Stimulated activated CD4-positive, alpha-beta T cell treated with anti-CD3 and anti-CD28 coated beads, Interleukin-1b, Interleukin-23, amount 100 ng/mL, for 48 hours (primary cell): ENCODE measurements at places on chromosomes 4 and X.
A peak's percentile ranks its signal among the peaks of the same experiment; 100 is the strongest.

DNA sequence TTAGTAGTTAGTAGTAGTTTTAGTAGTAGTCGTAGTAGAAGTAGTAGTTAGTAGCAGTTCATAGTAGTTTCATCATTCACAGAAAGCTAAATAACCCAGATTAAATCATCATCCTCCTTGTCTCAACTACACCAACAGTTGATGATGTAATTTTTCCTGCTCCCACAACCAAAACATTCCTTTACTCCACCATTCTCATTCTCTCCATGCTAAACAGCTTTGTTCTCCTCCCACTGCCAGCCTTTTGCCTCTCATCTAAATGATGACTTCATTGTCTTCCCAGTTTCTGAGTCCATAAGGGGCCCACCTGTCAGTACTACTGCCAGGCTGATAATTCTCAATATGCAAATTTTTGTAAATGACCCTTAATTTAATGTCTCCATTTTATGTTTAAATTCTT, 68.9 kb downstream of the ARHGAP24 start:
- no peak for DNase-seq

DNA sequence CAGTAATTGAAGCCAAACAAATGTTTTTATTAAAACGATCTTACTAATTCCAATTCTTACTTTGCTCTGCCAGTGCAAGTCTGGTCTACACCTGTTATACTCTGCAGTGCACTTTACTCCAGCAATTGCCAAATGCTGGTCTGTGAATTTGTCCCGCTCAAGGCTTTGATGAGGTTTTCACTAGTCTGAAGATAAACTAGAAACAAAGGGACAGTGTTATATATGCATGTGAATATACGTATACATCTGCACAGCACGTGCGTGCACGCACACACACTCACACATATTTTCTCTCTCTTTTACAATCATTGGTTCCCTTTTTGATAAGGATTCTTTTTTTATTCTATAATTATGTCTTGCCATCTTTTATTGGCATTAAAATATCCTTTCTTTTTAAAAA, 88.5 kb upstream of the LCORL start:
- DNase-seq = no peak

- no peak for DNase-seq
Observed at GRCh38 chrX:128848374-128848773, 674.9 kb downstream of the SMARCA1 start.

- no peak for DNase-seq
Observed at GRCh38 chr4:45241976-45242375, 515.6 kb upstream of the GNPDA2 start.

- DNase-seq = no peak
Observed at GRCh38 chr4:187059021-187059420, 335.4 kb upstream of the FAT1 start.

DNA sequence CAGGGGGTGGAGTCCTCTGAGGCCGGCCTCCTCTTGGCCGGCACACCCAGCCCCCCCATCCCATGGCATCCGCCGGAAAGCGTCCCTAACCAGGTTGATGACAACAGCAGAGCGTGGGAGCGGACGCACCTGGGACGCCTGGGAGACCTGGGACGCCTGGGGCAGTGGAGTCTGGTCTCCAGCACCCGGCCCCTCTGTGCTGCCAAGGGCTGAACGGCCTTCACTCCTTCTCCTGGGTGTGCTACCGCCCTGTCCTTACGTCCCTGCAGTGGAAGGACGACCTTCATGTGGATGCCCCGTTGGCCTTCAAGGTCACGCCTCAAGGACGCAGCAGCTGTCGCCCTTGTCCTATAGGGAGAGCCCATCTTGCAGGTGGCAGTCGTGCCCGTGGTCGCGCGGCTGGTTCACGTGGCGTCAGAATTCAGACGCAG, 26.9 kb downstream of the NKX1-1 start:
- DNase-seq = no peak

- DNase-seq = no peak
Observed at GRCh38 chrX:118117741-118118140, 1.1 kb upstream of the KLHL13 start.

GRCh38 chr4:142092941-142093340, 456.6 kb downstream of the IL15 start:
- DNase-seq = no peak

DNA sequence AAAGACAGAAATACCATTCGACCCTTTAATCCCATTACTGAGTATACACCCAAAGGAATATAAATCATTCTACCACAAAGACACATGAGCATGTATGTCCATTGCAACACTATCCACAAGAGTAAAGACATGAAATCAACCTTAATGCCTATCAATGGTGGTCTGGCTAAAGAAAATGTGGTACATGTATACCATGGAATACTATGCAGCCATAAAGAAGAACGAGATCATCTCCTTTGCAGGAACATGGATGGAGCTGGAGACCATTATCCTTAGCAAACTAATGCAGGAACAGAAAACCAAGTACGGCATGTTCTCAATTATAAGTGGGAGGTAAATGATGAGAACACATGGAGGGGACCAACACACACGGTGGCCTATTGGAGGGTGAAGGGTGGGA, 7.9 kb downstream of the SCLT1 start:
- no peak for DNase-seq

DNA sequence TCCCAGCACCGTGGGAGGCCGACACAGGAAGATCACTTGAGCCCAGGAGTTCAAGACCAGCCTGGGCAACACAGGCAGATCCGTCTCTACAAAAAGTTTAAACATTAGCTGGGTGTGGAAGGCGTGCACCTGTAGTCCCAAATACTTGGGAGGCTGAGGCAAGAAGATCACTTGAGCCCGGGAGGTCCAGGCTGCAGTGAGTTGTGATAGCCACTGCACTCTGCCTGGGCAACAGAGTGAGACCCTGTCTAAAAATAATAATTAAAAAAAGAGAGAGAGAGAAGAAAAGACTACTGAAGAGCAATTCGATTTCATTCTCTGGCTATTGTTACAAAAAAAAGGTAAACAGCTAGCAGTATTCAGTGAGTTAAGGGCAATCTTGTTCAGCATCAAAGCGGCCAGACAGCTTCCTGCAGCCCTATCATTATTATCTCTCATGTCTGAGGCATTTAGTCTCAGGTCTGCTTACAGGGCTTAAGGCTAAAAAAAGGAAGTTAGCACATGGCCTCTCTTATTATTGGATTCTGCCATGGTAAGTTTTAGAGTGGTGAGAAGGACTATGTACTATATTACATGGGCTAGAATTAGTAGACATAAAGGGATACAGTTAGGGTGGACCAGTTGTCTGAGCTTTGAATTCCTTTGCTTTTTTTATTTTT, 37.9 kb downstream of the ARHGEF6 start:
- DNase-seq = no peak

GRCh38 chrX:130801901-130802300, 101.1 kb downstream of the ENOX2 start:
- no peak for DNase-seq

DNA sequence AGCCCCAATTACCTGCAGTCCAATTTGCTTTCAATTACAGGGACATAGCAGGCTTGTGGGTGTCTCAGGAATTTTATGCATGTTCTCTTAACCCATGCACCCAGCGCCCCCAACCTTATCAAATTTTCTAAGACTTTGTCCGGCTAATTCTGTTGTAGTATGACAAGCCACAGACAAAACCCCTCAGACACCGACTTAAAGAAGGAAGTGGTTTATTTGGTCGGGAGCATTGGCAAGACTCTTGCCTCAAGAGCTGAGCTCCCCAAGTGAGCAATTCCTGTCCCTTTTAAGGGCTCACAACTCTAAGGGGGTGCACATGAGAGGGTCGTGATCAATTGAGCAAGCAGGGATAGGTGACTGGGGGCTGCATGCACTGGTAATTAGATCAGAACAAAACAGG, 28.7 kb upstream of the IL9R start:
- DNase-seq = no peak

DNA sequence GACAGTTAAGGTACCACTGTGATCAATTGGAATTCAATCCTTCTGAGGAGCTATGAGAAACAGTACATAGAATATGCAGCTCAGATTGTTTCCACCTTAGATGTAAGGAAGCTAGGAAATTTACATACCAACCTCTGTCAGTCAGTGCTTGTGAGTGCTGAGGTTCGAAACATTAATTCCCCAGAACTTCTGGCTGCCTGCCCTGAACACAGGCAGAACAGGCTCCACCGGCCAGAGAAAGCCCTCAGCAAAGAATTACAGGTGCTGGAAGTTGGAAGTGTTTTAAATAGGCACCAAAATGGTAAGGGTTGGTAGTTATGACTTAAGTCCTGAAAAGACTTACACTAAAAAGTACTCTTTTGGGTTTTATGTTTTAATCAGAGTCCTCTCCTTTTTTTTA, 651.8 kb downstream of the C4orf33 start:
- no peak for DNase-seq

DNA sequence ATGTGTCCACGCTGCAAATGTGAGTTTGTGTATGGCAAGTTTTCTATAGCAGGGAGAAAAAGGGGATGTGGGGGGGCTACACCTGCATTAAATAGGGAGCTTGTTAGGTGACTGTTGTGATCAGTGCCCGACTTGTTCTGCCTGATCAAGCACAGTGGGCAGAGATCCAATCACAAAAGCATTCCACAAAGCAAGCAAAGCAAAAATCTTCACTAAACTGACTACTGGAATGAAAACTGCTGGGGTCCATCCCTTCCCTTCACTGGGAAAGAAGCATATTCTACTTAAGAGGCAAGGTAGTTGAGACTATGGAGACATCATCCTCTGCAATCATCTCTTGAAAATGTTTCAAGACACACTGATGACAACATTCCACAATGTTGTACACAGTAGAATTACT, 5.2 kb downstream of the IRS4 start:
- no peak for DNase-seq

- DNase-seq = no peak
Observed at GRCh38 chrX:23478561-23478960, 143.9 kb downstream of the PTCHD1 start.

DNA sequence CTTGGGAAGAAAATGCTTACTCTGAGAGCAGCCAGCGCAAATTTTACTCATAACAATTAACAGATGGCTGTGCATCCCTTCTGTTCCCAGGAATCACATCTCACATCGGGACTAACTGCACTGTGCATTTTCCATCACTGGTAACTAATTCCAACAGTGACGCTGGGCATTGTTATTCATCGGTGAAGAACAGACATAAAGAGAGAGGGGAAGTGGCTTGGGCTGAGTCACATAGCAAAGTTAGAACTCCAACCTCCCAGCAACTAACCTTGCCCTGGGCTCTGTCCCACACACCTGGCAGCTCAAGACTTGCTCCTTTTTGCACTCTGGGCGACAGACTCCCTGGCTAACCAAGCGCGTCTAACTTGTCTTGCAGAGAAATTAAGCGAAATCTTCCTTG, 6.4 kb upstream of the LONRF3 start:
- DNase-seq = no peak

GRCh38 chr4:24858026-24858425, 54.8 kb downstream of the CCDC149 start:
- no peak for DNase-seq

GRCh38 chr4:78417603-78418002, 134.0 kb upstream of the ANXA3 start:
- no peak for DNase-seq

DNA sequence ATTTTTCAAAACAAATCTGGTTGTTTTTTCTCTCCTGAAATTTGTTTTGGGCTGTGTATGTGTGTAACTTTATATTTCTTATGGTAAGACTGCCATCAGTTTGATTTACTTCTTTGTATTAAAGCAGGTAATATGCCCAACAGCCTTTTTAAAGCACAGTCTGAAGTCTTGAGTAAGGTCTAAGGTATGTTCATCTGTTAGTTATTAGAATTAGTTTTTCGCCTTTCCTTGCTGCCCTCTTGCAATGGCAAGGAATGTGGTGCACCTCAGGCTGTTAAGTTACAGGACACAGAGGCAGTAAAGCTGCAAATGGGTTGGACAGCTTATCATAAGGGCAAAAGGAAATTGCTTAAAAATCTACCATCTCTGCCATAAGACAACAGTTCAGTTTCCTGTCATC, 71.8 kb downstream of the METTL14 start:
- DNase-seq = no peak

GRCh38 chrX:81174286-81174685, 27.4 kb downstream of the HMGN5 start:
- no peak for DNase-seq

DNA sequence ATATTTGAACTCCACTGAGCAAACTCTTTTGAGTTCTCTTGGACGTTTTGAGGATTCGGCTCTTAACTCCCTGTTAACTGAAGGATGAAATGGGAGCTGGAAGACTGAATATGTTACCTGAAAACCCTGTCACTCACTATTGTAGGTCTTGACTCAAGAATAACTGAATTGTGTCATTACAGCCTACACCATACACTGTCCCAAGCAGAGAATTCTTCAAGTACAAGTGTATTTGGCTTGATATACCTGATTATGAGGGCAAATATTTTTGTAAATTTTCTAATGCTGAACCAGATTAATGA, 276.1 kb downstream of the CFAP299 start:
- DNase-seq = no peak

- DNase-seq = no peak
Observed at GRCh38 chrX:45527834-45528233, 327.2 kb upstream of the DIPK2B start.

- DNase-seq = no peak
Observed at GRCh38 chrX:31580227-31580626, 508.4 kb upstream of the FTHL17 start.

- no peak for DNase-seq
Observed at GRCh38 chrX:69313617-69314290, 148.5 kb upstream of the PJA1 start.

GRCh38 chr4:107712236-107712635, 7.8 kb downstream of the PAPSS1 start:
- no peak for DNase-seq

GRCh38 chrX:150450519-150451177, 87.5 kb downstream of the MAMLD1 start:
- peak; percentile 23 for DNase-seq

DNA sequence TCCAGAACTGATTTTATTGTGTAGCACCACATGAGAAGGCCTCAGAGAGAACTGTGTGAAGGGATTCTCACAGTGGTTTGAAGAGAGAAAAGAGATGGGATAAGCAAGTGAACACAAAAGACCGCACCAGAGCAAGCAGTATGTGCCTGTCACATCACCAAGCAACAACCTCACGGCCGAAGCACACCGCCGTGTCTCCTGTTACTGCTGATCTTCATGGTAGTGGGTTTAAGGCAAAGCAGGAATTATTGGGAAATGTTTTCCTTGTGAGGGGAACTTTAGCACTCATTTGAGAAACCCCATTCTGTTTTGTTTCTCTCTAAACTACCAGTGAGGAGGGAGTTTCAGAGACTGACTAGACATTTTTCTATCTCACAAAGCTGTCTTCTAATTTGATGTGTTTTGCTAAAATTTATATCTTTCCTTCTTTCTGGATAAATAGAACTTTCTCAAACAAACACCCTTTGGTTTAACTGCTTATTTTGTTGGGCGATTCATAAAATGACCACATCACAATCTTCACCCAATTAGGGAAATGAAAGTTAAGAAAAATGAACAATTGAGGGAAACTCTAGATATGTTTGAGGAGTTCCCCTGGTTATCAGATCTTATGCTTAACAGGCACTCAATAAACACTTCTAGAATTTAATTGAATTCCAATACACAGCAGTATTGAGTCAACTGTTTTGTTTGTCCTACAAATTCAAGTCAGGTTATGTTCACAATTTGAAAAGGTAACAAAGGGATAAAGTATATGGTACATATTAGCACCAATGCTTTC, 16.5 kb downstream of the SH3KBP1 start:
- no peak for DNase-seq

GRCh38 chrX:55489314-55490009, at the start of gene USP51:
Gene USP51 (minus strand): TSS chrX:55489848. CDS start chrX:55488939, 909 bp downstream.
- peak; percentile 1 for DNase-seq
